Thoracic aorta (tissue), 2 donors: ENCODE measurements at places on chromosomes 13 and 19. TPM values are rescaled to one million over a fixed set of nuclear protein-coding genes. Genes with fewer than 3 reads are reported as not detected.

- H3K36me3 ChIP-seq, result no peaks in the 10 kb centered on the region
- no peak within 1 kb of the TSS for H3K27ac ChIP-seq
- peaks cover 3% of the 10 kb centered on the region for H3K27me3 ChIP-seq
Observed at GRCh38 chr13:35475960-35476943, at the start of gene MAB21L1. MAB21L1 (minus strand) TSS chr13:35476689; CDS start chr13:35476138, 551 bp downstream.

Gene TJP3
- total RNA-seq, result 0.41 TPM

Gene SPC24
- total RNA-seq, result 2.4 TPM

DNA sequence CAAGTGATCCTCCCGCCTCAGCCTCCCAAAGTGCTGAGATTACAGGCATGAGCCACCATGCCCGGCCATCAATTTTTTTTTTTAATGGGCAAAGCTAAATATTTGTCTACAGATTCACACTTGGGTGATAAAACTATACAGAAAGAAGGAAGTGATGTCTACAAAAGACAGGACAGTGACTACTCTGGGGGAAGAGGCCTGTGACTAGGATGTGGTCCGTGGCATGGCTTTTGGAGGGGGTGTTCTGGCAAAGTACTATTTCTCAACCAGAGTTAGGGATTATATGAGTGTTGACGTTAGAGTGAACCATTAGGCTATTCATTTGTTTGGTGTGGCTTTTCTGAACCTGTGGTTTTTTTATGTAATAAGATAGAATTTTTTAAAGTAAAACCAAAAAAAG, 42.7 kb downstream of the INSR start:
- peak overlapping the region; percentile 87 for H3K27ac ChIP-seq
- peaks cover 20% of the 10 kb centered on the region for H3K4me1 ChIP-seq
- DNase-seq, result no peak
- no peaks in the 10 kb centered on the region for H3K36me3 ChIP-seq

DNA sequence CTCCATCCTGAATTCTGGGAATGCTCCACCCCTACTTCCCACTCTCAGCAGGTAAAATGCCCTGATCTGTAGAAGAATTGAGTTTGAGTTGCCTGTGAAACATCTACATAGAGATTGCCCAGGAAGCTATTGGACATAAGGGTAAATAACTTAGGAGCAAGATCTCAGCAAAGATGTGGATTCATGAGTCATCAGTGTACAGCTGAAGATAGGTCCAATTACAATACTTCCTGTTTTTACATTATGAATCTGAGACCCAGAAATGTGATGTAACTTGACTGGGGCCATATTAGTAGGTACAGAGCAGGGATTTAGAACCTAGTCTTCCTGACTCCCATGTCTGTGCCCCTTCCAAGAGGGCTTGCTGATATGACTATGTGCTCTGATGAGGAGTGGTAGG, 79.4 kb upstream of the FNDC3A start:
- H3K36me3 ChIP-seq, result no peaks in the 10 kb centered on the region
- H3K4me3 ChIP-seq, result no peak overlapping the region
- H3K27ac ChIP-seq, result no peak overlapping the region
- no peak for DNase-seq
- peaks cover 14% of the 10 kb centered on the region for H3K4me1 ChIP-seq
- H3K27me3 ChIP-seq, result no peaks in the 10 kb centered on the region

GRCh38 chr13:27362064-27362751, 62.2 kb upstream of the GTF3A start:
- DNase-seq, result peak; percentile 45
- H3K27ac ChIP-seq, result no peak overlapping the region
- no peaks in the 10 kb centered on the region for H3K36me3 ChIP-seq
- H3K4me3 ChIP-seq, result peak overlapping the region; percentile 67
- H3K4me1 ChIP-seq, result peaks cover 3% of the 10 kb centered on the region

GRCh38 chr13:61415058-61415721, 459 bp downstream of the PCDH20 start:
- no peaks in the 10 kb centered on the region for H3K36me3 ChIP-seq
- H3K4me1 ChIP-seq, result no peaks in the 10 kb centered on the region
- H3K4me3 ChIP-seq, result peak overlapping the region; percentile 79
- DNase-seq, result no peak
- H3K27me3 ChIP-seq, result no peaks in the 10 kb centered on the region

Gene GSX1
- not detected for total RNA-seq

Gene NANOS3
- total RNA-seq, result not detected

- peaks cover 9% of the 10 kb centered on the region for H3K4me1 ChIP-seq
- no peaks in the 10 kb centered on the region for H3K27me3 ChIP-seq
- no peaks in the 10 kb centered on the region for H3K36me3 ChIP-seq
- DNase-seq, result no peak
- H3K4me3 ChIP-seq, result peak overlapping the region; percentile 73
Observed at GRCh38 chr13:93244141-93244917, 17.7 kb downstream of the GPC6 start.

DNA sequence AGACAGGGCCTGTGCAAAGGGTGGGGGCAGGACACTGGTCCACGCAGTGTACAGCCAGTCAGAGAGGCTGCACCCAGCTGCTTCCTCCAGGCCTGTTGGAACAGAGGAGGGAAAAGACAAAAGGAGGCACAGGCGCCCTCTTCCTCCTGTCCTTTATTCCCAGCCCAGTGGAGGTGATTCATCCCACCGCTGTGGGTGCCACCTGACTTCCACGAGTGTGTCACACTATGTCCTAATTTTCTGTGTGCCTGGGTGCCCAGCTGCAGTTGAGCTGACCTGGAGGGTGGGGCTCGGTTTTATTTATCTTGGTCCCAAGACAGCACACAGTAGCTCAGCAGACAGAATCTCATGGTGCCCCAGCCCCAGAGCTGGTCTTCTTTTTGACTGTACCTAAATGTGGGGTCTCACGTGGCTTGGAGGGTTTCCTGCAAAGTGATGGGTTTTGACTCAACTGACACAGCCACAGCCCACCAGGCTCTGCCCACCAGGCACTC, 9.0 kb downstream of the EPS15L1 start:
- H3K4me1 ChIP-seq, result peaks cover 8% of the 10 kb centered on the region
- no peak overlapping the region for H3K4me3 ChIP-seq

Gene SERP2
- 3.8 TPM for total RNA-seq

- no peaks in the 10 kb centered on the region for H3K4me1 ChIP-seq
- no peak overlapping the region for H3K4me3 ChIP-seq
- H3K27me3 ChIP-seq, result no peaks in the 10 kb centered on the region
- no peaks in the 10 kb centered on the region for H3K36me3 ChIP-seq
Observed at GRCh38 chr13:90680826-90681225, 666.7 kb upstream of the MIR17HG start.

GRCh38 chr19:2235381-2236063, 607 bp downstream of the PLEKHJ1 start:
- no peaks in the 10 kb centered on the region for H3K27me3 ChIP-seq
- peak overlapping the region; percentile 95 for H3K4me3 ChIP-seq
- peaks cover 10% of the 10 kb centered on the region for H3K36me3 ChIP-seq
- peak overlapping the region; percentile 85 for H3K27ac ChIP-seq
- DNase-seq, result no peak
- H3K4me1 ChIP-seq, result peaks cover 56% of the 10 kb centered on the region

GRCh38 chr13:33127009-33127551, 110.9 kb downstream of the KL start:
- H3K4me3 ChIP-seq, result peak overlapping the region; percentile 35
- H3K27ac ChIP-seq, result peak overlapping the region; percentile 65
- no peaks in the 10 kb centered on the region for H3K27me3 ChIP-seq
- DNase-seq, result no peak
- peaks cover 18% of the 10 kb centered on the region for H3K36me3 ChIP-seq

GRCh38 chr19:14440049-14440448, 6.9 kb downstream of the PKN1 start:
- peak overlapping the region; percentile 57 for H3K4me3 ChIP-seq
- no peak overlapping the region for H3K27ac ChIP-seq
- H3K36me3 ChIP-seq, result peaks cover 35% of the 10 kb centered on the region
- peaks cover 10% of the 10 kb centered on the region for H3K4me1 ChIP-seq

- H3K4me1 ChIP-seq, result peaks cover 27% of the 10 kb centered on the region
- no peak overlapping the region for H3K27ac ChIP-seq
- DNase-seq, result no peak
- H3K27me3 ChIP-seq, result no peaks in the 10 kb centered on the region
Observed at GRCh38 chr19:8304841-8305621, 3.1 kb downstream of the CD320 start.

DNA sequence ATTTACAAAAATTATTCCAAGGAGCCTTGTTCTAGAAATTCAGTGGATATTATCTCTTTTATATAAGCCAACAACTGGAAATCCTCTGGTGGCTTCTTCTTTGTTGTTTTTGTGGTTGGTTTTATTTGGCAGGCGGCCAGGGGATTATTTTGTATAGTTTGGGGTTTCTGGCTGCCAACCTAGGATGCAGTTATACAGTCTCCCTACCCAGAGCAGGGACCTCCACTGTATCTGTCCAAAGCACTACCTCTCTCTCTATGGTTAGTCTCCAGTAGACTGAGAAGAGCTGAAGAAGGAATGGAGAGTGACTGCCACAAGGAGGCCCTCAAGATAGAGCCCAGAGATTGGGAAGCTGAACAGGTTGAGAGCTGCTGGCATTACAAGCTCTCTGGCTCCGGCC, 80.2 kb downstream of the ZAR1L start:
- no peaks in the 10 kb centered on the region for H3K27me3 ChIP-seq
- H3K4me1 ChIP-seq, result no peaks in the 10 kb centered on the region
- H3K27ac ChIP-seq, result no peak overlapping the region
- H3K4me3 ChIP-seq, result no peak overlapping the region

Gene CEACAM3
- not detected for total RNA-seq

GRCh38 chr13:41428155-41428554, 29.2 kb upstream of the RGCC start:
- peaks cover 5% of the 10 kb centered on the region for H3K4me1 ChIP-seq
- H3K4me3 ChIP-seq, result peak overlapping the region; percentile 9
- no peaks in the 10 kb centered on the region for H3K27me3 ChIP-seq

DNA sequence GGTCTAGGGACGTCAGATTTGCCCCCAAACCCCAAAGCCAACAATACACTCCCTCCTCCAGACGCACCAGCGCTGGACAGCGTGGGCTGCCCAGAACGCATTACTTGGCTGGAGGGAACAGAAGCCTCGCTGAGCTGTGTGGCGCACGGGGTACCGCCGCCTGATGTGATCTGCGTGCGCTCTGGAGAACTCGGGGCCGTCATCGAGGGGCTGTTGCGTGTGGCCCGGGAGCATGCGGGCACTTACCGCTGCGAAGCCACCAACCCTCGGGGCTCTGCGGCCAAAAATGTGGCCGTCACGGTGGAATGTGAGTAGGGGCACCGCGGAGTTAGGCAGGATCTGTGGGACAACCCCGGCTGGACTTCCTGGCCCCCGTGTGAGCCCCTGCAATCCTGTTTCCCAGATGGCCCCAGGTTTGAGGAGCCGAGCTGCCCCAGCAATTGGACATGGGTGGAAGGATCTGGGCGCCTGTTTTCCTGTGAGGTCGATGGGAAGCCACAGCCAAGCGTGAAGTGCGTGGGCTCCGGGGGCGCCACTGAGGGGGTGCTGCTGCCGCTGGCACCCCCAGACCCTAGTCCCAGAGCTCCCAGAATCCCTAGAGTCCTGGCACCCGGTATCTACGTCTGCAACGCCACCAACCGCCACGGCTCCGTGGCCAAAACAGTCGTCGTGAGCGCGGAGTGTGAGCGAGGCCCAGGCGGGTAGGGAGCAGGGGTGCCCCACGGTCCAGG, 4.0 kb downstream of the ICAM5 start:
- H3K36me3 ChIP-seq, result no peaks in the 10 kb centered on the region
- no peak overlapping the region for H3K27ac ChIP-seq
- no peak for DNase-seq
- peaks cover 36% of the 10 kb centered on the region for H3K27me3 ChIP-seq
- H3K4me3 ChIP-seq, result no peak overlapping the region

- DNase-seq, result no peak
- no peak overlapping the region for H3K4me3 ChIP-seq
- no peak overlapping the region for H3K27ac ChIP-seq
- H3K36me3 ChIP-seq, result no peaks in the 10 kb centered on the region
Observed at GRCh38 chr13:44389876-44390275, 16.3 kb downstream of the SERP2 start.

DNA sequence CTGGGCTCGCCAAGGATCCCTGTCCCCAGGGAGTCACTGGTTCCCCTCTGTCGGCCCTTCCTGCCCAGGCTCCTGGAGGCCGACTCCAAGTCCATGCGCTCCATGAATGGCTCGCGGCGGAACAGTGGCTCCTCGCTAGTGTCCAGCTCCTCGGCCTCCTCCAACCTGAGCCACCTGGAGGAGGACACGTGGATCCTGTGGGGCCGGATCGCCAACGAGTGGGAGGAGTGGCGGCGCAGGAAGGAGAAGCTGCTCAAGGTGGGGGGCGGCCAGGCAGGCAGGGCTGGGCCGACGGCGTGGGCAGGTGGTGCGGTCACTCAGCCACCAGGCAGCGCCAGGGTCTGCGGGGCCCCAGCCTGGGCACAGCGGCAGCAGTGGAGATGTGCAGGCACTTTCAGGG, 17.6 kb downstream of the EVI5L start:
- H3K27ac ChIP-seq, result no peak overlapping the region
- DNase-seq, result no peak
- no peaks in the 10 kb centered on the region for H3K4me1 ChIP-seq
- H3K36me3 ChIP-seq, result no peaks in the 10 kb centered on the region

DNA sequence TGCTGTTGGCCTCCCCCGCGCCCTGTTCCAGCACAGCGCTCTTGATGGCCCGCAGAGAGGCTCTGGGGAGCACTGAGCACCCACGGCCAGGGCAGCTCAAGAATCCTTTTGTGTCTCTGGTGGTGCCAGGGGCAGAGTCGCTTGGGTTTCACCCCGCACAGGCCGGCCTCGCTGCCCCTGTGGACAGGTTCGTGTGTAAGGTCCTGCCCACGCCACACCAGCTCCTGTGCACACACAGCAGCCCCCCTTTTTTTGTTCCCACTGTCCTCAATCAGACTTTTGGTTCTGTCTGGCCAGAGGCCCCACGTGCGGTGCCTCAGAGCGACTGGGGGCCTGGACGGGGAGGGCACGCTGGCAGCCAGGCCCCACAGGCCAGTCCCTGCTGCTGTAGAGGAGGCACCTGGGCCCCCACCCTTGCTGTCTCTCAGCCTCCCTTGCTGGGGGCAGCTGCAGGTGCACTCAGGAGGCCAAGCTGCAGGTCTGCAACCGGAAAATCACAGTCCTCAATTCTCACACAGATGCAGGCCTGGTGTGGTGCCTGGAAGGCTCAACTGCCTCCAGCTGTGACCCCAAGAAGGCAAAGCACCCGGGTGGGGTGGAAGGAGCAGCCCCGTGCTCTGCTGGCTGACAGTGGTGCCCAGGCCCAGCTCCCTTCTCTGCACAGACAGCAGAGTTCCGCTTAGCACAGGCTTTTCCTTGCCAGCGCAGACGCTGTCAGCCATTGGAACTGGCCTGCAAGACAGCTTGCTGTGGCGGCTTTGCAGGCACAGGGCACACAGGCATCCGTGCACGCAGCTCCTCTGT, 12.6 kb upstream of the F7 start:
- no peak overlapping the region for H3K27ac ChIP-seq
- no peaks in the 10 kb centered on the region for H3K4me1 ChIP-seq
- no peak for DNase-seq
- peaks cover 6% of the 10 kb centered on the region for H3K36me3 ChIP-seq
- no peak overlapping the region for H3K4me3 ChIP-seq

Gene CLDND2
- total RNA-seq, result not detected

Gene PSG3
- total RNA-seq, result not detected

- H3K4me3 ChIP-seq, result no peak overlapping the region
- H3K27ac ChIP-seq, result no peak overlapping the region
- H3K36me3 ChIP-seq, result no peaks in the 10 kb centered on the region
- no peaks in the 10 kb centered on the region for H3K4me1 ChIP-seq
- no peaks in the 10 kb centered on the region for H3K27me3 ChIP-seq
Observed at GRCh38 chr13:35892837-35893814, 238.1 kb downstream of the DCLK1 start.

Gene TRIM13
- 24.4 TPM for total RNA-seq

- no peak for DNase-seq
- H3K36me3 ChIP-seq, result no peaks in the 10 kb centered on the region
- H3K4me1 ChIP-seq, result no peaks in the 10 kb centered on the region
- no peak overlapping the region for H3K27ac ChIP-seq
- no peak overlapping the region for H3K4me3 ChIP-seq
- H3K27me3 ChIP-seq, result no peaks in the 10 kb centered on the region
Observed at GRCh38 chr13:93183302-93183701, 43.3 kb upstream of the GPC6 start.
